Hematopoietic multipotent progenitor cell (in vitro differentiated cells): ENCODE measurements at places on chromosomes 12 and 14.

GRCh38 chr12:30795410-30796312 lies 40.9 kb upstream of the CAPRIN2 start:
- DNase-seq: peak; percentile 69

DNA sequence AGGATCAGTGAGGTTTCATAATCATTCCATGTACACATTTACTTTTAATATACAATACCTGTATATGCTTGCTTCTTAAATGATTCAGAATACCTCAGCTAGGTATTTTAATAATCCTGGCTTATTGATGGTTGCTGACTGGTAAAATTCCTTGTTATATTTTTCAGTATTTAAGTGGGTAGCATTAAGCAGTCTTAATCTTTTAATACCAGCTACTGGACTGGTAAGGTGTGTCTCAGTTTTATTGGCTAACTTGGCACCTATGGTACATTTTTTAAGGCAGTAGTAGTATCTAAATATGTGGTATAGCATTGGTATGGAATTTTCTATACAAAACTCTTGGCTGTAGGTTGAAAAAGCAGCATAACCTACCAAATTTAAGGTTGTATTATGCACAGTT lies 96.6 kb downstream of the RAD52 start:
- no peak for DNase-seq

DNA sequence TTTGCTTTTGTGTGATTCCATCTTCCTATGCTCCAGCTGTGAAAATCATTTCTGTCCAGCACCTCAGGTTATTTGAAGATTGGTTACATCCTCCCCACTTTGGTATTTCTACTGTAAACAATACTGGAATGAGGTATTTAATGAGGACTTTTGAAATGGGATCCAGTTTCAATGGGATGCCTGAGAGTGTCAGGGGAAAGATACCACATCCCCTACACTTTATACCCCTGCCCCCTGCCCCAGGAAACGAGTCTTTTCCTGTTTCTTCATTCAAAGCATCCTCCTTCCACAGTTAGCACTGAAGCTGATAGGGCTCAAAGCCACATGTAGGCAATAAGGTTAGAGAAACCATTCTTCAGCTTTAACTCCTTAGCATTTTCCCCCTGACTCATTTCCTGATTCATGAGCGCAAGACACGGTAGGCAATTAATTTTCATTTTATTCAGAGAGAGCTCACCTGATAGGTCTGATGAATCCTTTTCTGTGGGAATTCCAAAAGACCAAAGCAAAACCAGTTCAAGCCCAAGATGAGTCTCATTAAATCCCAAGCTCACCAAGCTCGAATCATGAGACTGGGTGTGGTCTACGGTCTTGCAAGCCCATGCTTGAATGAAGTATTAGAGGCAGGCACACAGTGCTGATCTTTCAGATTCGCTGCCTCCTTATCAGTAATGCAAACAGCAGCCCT lies 143.6 kb upstream of the CRY1 start:
- no peak for DNase-seq

GRCh38 chr12:18146363-18146762 lies 56.4 kb upstream of the RERGL start:
- DNase-seq: peak; percentile 52

DNA sequence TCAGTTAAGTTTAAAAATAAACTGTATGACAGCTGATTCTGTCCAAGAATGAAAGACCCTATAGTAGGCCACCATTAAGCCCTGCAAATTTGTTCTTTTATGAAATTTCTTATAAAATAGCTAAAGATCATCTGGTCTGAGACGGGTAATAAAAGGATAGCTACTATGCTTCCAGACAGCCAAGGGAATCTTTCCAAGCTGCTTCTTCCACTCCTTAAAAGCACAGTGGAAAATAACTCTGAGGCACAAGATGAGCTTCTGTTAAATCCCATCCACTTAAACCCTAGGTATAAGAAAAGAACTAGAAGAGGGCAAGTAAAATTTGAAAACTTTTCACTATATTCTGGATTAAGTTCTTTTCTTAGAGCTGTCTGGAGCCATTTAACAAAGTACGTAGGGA lies 194.3 kb downstream of the CAPZA3 start:
- no peak for DNase-seq

DNA sequence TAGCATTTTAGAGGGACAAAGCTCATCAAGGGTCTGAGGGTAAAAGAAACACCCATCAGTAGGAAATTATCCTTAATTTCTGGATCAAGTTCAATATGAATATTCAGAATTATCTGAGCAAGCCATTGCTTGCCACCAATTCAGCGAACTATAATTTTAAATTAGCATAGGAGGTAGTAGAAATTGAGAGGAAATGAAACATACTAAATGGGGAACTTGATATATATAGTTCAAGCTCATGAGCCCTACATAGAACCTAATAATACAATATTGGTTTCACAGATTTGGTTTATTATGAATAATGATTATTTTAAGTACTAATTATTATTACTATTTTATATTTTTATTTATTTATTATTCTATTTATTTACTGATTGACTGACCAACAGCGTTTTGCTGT lies 42.1 kb upstream of the GXYLT1 start:
- no peak for DNase-seq

DNA sequence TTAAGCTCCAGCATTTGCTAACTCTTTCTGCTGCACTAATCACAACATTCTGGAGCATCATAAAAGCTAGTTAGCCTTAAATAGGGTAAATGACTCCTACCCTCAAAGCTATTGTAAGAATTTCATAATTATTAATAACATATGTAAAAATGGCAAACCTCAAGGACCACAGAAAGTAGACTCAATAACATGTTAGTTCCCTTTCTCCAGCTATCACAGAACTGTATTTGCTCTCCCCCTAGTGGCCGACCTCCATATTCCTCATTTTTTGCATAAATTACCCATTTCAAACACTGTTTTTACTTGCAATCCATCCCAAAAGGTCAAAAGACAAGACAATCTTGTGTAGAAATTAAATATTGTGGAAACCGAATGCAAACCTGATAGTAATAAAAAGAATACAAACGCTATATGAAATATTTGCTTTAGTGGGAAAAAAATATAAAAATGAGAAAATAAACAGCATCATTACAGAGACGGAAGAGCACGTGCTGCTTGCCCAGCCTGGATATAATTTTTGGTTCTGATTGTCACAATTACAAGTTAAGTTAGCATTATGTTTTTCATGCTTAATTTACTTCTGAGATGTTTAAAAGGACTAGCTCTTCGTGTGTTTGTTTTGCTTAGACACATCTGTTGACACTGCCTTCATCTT lies 97.9 kb downstream of the RERGL start:
- no peak for DNase-seq

- DNase-seq: no peak
These were observed 393 bp downstream of the ORMDL2 start for GRCh38 chr12:55818140-55818728.

GRCh38 chr12:2177003-2177402 lies 124.2 kb downstream of the CACNA1C start:
- no peak for DNase-seq

GRCh38 chr14:68932686-68933085 lies 46.4 kb downstream of the ACTN1 start:
- DNase-seq: no peak

- no peak for DNase-seq
These were observed 17.4 kb downstream of the CDKN1B start for GRCh38 chr12:12734561-12735071.

DNA sequence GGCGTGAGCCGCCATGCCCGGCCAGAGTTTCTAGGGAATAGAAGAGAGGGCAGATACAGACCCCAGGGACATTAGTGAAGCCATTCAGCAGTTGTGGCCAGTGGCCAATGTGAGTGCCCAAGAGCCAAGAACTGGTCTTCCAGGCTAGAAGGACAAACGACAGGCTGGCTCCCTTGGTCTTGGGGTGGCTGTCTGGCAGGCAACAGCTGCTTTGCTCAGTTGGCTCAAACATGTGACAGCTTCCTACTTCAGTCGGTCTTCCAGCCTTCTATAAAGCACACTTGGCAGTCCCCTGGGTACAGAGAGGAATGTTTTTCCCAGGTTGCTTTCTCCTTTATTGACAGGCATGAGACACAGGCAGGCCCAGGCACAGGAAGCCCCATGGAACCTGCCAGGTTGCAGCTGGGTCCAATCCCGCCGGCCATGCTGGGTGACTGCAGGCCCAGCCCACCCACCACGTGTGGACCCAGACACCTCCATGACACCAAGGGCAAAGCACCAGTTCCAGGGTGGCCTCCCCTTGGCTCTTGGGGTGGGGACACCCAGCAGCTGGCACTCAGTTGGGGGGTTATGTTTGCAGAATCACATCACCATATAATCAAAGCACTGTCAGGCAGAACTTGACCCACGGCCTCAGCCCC lies 15.4 kb downstream of the CHGA start:
- DNase-seq: no peak

DNA sequence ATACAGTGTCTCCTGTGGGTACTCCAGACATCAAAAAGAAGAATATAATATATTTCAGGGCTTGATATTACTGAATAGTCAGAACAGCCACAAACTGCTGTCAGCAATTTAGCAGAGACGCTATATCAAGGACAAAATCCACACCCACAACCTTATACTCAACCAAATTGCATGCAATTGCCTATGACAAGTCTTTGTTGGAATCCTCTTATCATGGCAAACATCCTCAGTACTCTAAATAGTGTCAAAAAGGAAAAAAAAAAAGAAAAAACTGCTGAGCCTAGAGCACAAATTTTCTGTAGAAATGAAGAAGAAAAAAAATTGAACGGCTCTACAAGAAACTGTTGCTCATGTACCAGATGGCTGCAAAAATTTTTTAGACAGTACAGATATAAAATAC lies 485.7 kb downstream of the TMTC2 start:
- DNase-seq: no peak

- no peak for DNase-seq
These were observed 23.6 kb downstream of the PACS2 start for GRCh38 chr14:105337966-105338741.

DNA sequence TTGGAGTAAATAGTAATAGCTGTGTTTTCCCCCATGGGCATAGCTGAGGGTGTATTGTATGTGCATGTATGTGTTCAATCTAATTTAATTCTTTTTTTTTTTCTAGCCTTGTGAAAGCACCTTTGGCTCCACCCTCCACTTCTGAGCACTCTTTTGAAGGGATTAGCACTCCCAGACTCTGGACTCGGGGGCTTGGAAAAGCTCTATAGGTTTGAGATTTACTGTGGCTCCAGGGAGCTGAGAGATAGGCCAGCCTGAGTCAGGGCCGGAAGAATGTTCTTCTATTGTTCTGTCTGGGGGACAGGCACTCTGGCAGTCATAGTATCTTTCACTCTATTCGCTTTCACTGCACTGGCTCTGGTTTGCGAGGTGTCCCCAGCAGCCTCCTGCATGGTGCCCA lies 540.0 kb upstream of the TBX3 start:
- no peak for DNase-seq

DNA sequence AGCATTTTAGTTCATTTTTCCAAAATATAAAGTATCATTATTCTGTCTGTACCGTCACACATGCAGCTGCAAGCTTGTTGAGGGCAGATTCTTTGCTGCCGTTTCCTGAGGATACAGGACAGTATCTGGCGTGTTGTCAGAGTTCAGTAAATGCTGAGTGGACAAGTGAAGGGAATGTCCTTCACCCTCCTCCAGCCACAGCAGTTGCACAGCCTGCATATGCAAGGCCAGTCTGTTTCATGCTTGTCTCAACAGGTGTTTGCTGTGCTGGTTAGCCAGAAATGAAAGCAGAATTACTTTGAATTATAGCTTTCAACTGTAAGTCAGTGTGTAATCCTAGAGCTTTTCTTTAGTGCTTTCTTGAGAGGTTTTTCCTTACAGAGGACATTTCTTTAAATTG lies 36.5 kb downstream of the TDP1 start:
- no peak for DNase-seq

- DNase-seq: no peak
These were observed 230.2 kb downstream of the EPS8 start for GRCh38 chr12:15558915-15559528.

GRCh38 chr14:93010522-93011140 lies 87.7 kb downstream of the CHGA start:
- no peak for DNase-seq

DNA sequence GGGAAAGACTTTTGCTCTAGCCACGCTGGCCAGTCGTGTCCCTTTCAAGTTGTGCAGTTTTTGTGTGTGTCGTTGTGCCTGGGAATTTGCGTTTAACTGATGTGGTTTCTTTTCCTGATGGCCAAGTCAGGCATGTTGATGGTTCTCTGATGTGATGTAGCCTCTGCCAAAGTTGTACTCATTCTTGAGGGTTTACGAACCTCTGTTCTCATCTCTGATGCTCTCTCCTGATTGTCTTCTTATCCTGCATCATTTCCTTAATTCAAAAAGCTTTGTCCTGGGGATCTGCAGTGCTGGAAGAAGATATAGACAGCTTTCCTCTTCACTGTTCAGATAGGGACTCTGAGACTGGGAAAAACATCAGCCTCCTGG lies 25.4 kb downstream of the CD9 start:
- no peak for DNase-seq

GRCh38 chr12:77070800-77071449 lies 5.6 kb upstream of the E2F7 start:
- DNase-seq: no peak

DNA sequence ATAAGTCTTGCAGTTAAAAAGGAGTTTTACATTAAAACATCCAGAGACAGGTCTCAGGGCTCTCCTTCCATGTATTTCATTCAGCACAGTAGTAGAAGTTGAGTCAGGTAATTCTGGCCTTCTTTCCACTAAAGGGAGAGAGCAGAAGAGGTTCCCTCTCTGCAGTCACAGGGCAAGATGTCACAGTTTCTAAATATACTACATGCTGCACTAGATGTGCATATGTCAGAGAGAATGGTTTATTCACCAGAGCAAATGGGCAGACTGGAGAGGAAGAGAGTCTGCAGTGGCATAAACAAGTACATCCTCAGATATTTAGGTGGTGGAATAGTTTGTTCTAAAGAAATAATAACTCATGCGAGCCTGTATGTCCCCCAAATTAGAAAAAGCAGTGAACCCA lies 132.0 kb downstream of the KICS2 start:
- DNase-seq: no peak

- DNase-seq: no peak
These were observed 130.7 kb downstream of the DIO2 start for GRCh38 chr14:80080601-80081000.

DNA sequence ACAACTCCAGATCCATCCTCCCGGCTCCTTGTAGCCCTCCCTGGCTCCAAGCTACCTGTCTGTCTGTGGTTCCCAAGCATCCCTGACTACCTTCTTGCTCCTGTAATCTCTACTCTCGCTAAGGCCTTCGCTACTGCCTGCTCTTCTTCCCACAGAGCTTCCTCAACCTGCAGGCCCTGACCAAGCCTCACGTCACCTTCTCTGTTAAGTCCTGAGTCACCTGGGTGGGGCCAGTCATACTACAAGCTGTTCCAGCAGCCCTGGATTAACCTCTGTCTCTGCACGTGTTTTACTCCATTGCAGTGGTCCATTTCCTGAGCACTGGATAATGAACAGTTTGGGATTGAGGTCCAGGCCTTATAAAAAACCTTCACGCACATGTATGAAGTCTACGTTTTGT lies 770.7 kb downstream of the BCL11B start:
- no peak for DNase-seq

DNA sequence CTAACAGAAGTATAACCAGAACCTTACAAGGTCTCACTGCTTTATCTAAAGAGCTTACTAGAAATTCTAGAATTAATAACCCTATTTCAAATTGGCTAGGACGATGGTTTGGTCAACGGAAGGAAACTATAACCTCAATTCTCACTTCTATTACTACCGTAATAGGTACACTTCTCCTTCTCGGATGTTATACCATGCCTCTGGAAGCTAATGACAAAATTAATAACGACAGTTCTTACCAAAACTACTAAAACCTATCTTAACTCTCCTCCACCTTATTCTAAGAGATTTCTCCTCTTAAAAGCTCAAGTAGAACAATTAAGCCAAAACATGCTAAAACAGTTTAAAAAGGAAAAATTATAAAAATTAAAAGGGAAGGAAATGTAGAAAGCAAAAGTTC lies 23.7 kb upstream of the UBC start:
- no peak for DNase-seq
